Head of caudate nucleus (tissue), 42 donors: ENCODE measurements at places on chromosomes 1 and 21.

DNA sequence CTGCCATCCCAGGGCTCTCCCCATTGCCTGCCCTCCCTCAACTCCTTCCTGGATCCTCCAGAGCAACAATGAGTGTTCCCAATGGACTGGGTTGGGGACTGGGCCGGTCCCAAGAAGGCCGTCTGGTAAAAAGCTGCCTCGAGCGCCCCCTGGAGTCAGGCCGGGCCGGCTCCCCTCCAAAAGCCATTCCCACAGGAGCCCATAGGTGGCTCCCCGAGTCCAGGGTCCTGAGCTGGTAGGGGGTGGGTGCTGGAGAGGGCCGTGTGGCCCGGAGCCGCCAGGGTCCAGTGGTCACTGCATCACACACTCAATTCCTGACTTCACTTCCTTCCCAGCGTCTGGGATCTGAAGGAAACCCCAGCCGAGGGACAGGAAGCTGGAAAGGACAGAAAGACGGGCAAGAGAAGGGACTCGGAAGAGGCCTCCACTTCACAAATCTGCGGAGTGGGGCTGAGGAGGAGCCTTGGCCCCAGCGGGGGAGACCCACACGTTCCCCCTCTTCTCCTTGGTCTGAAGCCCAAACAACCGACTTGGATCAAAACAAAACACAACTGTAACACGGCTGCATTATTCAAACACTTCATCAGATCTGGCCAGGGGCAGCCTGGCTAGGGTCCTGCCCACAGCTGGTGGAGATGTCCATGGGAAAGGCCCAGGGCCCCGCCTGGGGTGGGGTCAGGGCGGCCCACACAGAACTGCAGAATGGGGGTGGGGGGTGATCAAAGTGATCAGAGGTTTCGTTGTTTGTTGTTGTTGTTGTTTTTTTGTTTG lies 10.9 kb upstream of the ALDH4A1 start:
- peak; percentile 87 for DNase-seq

GRCh38 chr1:53754484-53755312 lies 15.7 kb upstream of the GLIS1 start:
- peak; percentile 43 for DNase-seq

- DNase-seq, result no peak
These were observed 8.8 kb upstream of the AHDC1 start for GRCh38 chr1:27612718-27613117.

DNA sequence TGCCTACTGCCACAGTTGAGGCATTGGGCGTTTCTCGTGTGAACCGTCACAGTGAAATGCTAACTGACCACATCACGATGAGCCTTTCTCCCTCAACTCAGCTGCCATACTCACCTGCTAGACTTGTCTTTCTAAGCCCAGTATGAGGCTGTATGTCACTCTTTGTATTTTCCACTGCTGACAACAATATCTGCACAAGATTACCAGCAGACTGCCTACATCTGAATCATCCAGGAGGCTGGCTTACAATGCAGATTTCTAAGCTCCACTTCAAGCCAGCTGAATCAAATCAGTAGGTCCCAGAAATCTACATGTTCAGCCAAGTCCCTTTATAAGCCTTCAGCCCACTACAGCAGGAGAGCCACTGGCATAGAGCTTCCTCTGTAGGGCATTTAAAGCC lies 355.0 kb upstream of the DUSP10 start:
- DNase-seq, result no peak

GRCh38 chr1:180131510-180131909 lies 23.2 kb upstream of the QSOX1 start:
- no peak for DNase-seq
